Activated naive CD8-positive, alpha-beta T cell treated with anti-CD3 and anti-CD28 coated beads for 36 hours (primary cell): ENCODE measurements at places on chromosomes 7 and 10. TPM values are rescaled to one million over a fixed set of nuclear protein-coding genes. Genes with fewer than 3 reads are reported as not detected.

DNA sequence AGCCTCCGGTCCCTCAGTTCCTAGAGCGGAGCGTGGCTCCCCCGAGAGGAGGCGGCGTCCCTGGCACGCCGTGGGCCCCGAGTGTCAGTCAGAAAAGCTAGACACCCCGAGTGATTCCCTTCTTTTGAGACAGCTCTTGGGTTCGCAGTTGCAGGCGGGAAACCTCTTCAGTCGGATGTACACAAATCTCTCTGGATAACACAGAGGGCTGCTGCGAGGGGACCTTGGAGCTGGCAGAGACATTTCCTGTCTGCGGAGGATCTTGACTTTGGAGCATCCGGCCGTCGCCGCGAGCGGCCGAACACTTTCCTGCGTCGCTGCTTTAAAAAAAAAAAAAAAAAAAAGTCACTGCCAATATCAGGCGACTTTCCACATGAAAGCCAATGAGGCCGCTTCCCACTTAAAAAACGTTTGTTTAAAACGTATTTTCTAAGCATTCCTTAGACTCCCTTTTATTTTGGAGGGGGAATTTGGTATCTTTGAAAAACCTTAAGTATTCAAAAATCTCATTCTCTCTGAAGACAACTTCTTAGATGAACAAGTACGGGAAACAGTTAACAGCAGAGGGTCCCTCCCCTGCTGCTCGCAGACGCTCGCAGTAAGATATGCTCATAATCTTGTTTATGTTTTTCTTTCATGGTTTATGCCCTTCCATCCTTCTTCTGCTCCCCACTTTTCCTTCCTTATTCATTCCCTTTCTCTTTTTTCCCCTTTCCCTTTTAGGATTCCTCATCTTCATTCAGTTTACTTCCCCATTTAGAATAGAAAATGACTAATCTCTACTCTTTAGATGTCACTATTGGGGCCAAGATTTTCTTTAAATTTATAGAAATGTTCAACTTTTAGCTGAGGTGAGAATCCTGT, 10.0 kb downstream of the HHEX start:
- peak; percentile 47 for DNase-seq

- peak; percentile 53 for DNase-seq
Observed at GRCh38 chr7:100875356-100875751, 451 bp downstream of the SRRT start.

- no peak for DNase-seq
Observed at GRCh38 chr10:51272555-51272954, 198.3 kb downstream of the PRKG1 start.

GRCh38 chr10:96470116-96470743, 43.5 kb downstream of the TLL2 start:
- DNase-seq = peak; percentile 25

GRCh38 chr7:80467069-80467468, 44.8 kb downstream of the GNAT3 start:
- DNase-seq = no peak

DNA sequence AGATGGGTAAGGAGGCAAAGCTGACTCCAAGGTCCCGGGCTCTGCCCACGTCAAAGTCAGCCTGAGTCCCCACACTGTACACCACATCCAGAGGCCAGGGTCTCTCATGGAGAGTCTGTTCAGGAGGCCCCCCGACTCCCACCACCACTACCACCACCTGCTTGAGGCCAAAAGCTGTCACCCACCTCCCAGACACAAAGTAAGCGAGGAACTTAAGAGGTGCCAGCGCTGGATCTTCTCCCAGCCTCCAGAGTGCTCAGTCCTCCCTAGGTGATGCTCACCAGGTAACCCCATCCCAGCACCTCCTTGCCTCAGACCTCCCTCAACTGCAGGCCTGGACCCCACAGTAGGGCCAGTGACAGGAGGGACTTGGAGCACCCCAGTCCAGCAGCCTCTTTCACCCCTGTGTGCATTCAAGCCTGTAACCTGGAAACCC, 520 bp downstream of the NPC1L1 start:
- DNase-seq = no peak

DNA sequence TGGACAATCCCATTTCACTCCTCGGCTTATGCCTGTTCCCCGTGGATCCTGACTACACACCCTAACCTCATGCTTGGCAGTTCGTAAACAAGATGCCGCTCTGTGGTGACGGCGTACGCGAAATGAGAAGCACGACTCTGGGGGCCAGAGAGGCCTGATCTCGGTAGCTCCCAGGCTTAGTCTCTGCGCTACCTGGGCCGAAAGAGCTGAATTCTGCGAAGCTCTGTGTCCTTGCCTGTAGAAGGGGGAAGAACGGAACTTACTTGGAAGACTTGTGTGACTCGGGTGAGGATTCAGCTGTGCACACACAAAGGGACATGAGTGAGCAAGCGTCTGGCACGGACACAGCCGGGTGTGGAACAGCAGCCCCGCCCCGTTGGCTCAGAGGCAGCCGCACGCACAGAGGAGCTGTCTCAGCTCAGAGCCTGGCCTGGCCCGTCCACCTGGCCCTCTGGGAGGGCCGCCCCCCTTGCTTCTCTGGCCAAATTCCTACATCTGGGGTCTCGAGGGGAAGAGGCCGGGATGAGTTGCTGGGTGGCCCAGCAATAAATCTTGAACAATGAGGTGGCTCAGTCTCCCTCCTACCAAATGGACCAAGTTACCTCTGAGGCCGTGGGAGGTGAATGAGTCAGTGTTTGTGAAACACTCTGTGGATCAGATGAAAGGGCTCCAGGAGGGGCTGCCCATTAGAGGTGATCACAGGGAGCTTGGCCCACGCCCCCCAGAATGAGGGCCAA, 83.8 kb downstream of the PDGFA start:
- no peak for DNase-seq

GRCh38 chr10:90890347-90890746, 18.6 kb downstream of the RPP30 start:
- no peak for DNase-seq

GRCh38 chr7:101644879-101645278, 15.8 kb upstream of the MYL10 start:
- DNase-seq = no peak

DNA sequence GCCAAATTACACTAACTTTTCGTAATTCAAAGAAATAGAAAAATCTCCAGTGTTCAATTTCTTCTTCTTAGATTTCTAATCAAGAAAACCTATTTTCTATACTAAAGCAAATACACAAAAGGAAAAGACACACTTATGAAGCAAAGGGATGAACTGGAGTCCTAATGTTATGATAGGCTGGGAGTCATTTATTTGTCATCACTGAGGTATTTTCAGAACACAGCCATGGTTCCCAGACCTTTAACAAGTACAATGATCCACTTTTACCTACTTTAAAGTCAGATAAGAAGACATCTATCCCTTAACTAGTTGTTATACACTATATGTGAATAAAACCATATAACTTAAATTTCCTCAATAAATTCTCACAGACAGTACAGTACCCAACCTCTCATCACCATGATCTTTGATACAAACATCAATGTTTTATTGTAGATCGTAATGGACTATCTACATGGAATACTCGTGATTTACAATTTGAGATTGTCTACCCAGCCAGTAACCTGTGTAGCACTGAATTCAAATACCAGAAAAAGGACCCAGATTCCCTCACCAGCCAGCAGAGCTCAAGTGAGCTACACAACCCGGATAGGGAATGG, 12.5 kb downstream of the ASNS start:
- no peak for DNase-seq

GRCh38 chr7:132805766-132806165, 229.5 kb upstream of the PLXNA4 start:
- no peak for DNase-seq

DNA sequence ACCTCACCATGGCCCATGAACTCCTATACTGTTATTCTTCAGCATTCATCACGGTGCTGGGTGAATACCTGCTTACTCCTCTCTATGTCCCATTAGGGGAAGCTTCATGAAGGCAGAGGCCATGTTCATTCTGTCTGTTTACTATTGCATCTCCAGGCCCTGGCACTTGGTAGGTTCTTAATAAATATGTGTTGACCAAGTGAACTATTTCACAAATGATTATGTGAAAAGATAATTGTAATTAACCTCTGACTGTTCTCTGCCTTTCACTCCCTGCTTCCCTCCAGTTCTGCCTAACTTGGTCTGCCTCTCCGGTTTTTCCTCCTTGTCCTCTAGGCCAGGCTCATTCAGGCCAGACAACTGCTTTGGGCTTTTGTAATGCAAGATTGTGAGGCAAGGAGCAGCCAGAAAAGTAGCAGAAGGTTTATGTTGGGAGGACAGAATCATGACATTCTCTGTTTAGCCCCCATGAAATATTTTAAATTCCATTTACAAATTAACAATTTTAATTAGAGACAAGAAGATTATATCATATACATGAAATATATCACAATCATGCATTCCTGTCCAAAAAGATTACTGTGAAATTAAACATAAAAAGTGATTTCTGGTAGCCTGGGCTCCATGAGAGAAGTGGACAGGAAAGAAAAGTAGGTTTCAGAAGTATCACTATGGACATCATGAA, 42.1 kb upstream of the PLXNA4 start:
- no peak for DNase-seq

GRCh38 chr10:95739056-95739455, 16.9 kb upstream of the ENTPD1 start:
- DNase-seq = no peak

- DNase-seq = no peak
Observed at GRCh38 chr10:58518775-58519174, 6.1 kb downstream of the BICC1 start.

GRCh38 chr7:132300599-132301277, 275.5 kb downstream of the PLXNA4 start:
- no peak for DNase-seq

DNA sequence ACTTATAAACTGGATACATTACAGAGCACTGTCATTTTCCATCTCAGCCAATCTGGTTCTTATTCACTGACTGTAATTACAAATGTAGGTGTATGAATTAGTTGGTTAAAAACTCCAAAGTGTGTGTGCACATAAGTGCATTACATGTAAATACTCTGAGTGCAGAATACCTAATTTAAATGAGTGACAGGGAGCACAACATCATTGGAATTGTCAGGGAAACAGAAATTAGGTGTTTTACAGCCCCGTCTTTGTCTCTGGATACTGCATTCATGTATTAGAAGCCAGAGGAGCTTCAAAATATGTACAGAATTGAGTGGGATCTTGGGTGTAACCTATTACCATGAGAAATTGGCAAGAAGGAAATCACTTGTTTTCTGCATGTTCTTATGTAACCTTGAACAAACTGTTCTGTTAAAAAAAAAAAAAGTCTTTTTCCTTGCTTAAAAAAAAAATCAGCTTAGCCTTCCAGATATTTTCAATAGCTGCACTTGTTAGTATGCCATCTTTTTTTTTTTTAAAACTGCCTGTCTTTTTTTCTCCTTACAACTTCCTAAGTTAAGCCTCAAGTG, 31.1 kb downstream of the CELF2 start:
- no peak for DNase-seq

DNA sequence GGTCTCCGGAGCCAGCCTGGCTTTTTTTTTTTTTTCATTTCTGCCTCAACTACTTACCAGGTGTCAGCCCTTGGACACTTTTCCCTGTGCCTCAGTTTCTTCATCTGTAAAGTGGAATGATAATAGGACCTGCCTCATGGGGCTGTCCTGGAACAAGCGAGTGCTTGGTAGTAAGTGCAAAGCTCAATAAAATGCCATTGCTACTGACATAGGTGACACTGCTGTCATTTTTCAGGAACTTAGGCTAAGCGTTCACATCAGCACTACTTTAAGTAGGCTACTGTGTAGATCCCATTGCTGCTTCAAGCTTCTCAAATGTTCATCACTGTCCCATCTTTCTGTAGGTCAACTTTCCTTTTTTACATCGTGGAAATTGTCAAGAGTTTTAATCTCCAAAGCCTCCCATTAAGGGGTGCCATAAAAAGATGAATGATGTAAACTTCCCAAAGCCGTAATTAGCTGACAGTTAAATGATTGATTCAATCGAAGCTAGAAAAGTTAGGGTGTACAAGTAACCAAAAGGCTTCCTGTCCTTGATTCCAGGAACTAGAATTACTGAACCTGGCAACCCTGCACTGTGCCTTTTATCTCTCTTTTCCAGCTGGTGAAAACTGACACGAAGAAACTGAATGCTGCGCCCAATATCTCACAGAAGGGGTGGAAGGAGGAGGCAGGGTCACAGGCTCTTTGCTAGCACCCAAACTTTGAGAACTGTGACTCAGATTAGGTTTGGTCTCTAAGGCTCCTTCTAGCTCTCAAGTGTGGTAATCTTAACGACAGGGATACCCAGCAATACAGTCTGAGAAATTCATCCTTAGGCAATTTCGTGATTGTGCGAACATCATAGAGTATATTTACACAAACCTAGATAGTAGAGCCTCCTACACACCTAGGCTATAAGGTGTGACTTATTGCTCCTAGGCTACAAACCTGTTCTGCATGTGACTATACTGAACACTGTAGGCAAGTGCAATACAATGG, 861 bp upstream of the USP6NL start:
- no peak for DNase-seq

ELMO1 gene
- 74.4 TPM for total RNA-seq

TMEM236 gene
- total RNA-seq = 0.04 TPM

FKBP9 gene
- total RNA-seq = not detected

AOAH gene
- 7.1 TPM for total RNA-seq

GNGT1 gene
- total RNA-seq = not detected

SPDYE2B gene
- not detected for total RNA-seq

SUN3 gene
- not detected for total RNA-seq

ADO gene
- total RNA-seq = 23.3 TPM

THSD7A gene
- not detected for total RNA-seq

NUTM2E gene
- not detected for total RNA-seq

SLC39A12 gene
- not detected for total RNA-seq

CLDN15 gene
- total RNA-seq = 12.8 TPM

NRG3 gene
- total RNA-seq = not detected

FGFR2 gene
- not detected for total RNA-seq

SOSTDC1 gene
- not detected for total RNA-seq
